ENCODE measurements at places on chromosomes 1 and 21.

- no peak for DNase-seq
Measured at GRCh38 chr1:207813946-207814345, 62.1 kb downstream of the CD46 start.

DNA sequence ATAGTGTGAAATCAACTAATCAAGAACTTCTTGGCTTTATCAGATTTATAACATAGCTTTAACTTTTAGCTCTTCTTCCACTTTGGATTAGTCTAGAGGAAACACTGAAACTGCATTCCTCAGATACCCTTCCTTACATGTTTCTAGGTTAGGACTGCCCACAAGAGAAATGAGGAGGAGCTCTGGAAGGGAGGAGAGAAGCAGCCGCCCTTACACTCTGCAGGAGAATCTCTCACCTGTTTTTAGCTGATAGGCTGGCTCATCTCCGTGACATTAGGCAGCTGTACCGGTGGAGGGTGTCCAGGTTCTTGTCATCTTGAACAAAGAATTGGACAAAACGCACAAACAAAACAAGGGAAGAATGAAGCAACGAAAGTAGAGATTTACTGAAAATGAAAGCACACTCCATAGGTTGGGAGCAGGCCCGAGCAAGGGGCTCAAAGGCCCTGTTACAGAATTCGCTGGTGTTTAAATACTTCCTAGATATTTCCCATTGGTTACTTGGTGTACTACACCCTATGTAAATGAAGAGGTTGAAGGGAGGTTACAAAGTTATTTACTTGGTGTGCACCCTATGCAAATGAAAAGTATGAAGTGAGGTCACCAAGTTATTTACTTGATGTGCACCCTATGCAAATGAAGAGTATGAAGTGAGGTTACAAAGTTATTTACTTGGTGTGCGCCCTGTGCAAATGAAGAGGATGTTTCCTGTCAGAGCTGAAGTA is 524.9 kb upstream of the CHRM3 start:
- no peak for DNase-seq

- DNase-seq = no peak
Measured at GRCh38 chr1:150302902-150303301, 9.2 kb downstream of the MRPS21 start.

- DNase-seq = no peak
Measured at GRCh38 chr1:205576805-205577761, 54.7 kb downstream of the ELK4 start.

GRCh38 chr1:111602974-111603373 is 16.6 kb upstream of the RAP1A start:
- no peak for DNase-seq

GRCh38 chr1:27658951-27659496 is 13.0 kb downstream of the IFI6 start:
- DNase-seq = no peak

GRCh38 chr1:85343213-85343611 is 66.8 kb upstream of the BCL10 start:
- DNase-seq = no peak

- DNase-seq = no peak
Measured at GRCh38 chr1:160666079-160666442, 19.2 kb upstream of the SLAMF1 start.
